ENCODE measurements at places on chromosomes 5 and 9.
A peak's percentile ranks its signal among the peaks of the same experiment; 100 is the strongest.

- DNase-seq, result peak; percentile 47
Observed at GRCh38 chr9:7216004-7216841, 458.4 kb downstream of the KDM4C start.

DNA sequence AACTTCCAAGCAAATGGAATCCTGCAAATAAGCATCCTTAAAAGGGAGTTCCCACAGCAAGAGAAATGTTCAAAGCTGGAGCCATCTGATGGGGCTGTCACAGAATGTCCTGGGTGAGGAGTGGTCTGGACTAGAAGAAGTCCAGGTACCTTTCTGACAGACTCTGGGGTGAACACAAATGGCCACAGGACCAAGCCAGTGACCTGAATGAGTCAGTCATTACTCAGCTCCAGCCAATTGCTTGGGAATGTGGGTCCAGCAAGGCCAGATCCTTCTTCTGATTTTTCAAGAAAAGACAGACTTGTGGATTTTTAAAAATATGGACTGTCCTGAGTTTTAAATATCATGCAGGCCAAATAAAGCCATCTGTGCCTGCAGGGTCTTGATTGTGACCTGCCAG, 30.1 kb downstream of the GALNT10 start:
- no peak for DNase-seq

- DNase-seq, result no peak
Observed at GRCh38 chr5:106159616-106160015, 1511.1 kb downstream of the EFNA5 start.

- DNase-seq, result no peak
Observed at GRCh38 chr9:90189306-90189705, 453.3 kb downstream of the DIRAS2 start.

GRCh38 chr5:434443-435146, 8.4 kb upstream of the EXOC3 start:
- DNase-seq, result no peak

DNA sequence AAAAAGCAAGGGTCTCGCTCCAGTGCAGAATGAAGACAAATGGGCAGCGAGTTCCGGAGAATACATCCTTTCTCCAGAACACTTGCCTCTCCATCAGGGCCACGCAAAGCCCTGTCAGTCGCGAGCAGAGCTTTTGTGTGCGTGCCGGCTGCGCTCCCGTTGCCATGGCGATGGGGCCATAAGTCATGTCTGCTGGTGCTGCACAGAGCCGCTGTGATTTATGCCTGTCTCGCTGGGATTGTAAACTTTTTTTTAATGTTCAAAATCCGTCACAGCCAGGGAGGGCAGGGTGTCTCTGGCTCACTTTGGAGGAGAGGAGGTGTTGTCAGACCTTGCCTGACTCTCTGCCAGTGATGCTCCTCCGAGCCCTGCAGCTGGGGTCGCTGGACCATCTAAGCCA, 272.7 kb downstream of the TRIM32 start:
- DNase-seq, result no peak

All from AG09309 (cell line).